Erythroblast (primary cell): ENCODE measurements at places on chromosomes 16 and 17.
A peak's percentile ranks its signal among the peaks of the same experiment; 100 is the strongest.

DNA sequence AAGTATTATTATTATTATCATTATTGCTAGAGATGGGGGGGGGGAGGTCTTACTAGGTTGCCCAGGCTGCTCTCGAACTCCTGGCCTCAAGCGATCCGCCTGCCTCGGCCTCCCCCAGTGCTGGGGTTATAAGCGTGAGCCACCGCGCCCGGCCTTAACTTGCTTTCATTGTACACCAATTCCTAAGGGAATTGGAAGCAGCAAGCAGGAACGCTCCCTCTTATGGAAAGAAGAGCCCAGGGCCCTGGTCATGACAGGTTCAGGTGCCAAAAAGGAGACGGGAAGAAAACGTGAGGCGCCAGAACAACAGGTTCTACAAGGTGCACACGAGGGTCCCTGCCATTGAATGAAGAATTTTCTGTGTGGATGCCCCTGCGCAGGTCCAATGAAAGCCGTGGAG is 540 bp upstream of the RPL38 start:
- no peak for DNase-seq

DNA sequence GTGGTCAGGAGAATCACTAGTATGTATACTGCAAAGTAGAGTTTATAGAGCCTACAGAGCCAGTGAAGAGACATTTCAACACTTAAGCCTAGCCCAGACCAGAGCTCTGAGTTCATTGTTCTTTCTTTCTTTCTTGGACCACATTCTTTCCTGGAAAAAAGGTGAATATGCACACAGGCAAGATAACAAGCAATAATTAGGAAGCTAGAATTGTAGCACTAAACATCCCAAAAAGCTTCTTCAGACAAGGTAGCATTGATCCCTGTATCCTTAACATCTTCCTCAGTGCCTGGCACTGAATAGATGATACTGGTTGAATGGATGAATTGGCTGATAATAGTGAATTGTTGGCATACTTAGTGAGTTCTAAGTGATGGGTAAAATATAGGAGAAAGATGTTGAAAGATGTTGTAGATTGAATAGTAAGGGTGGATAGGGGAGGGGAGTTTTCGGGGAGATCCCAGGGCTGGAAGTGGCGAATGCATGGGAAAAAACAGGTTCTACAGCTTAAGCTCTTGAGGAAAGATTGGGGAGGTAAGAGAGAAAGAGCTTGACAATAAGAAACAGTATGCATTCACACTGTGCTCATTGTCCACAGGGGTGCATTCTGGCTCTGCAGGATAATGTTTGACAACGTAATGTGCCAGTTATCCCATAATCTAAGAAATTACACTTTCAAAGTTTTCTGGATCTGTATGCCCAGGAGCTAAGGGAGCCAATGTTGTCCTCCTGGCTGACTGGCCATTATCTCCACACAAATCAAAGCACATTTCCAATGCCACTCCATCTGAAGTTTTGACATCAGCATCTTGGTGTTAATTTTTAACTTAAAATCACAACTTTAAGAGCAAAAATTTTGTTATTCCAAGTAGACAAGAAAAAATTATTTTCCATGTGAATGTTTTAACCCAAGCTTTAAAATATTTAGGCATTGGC is 35.6 kb downstream of the TUBD1 start:
- no peak for DNase-seq

DNA sequence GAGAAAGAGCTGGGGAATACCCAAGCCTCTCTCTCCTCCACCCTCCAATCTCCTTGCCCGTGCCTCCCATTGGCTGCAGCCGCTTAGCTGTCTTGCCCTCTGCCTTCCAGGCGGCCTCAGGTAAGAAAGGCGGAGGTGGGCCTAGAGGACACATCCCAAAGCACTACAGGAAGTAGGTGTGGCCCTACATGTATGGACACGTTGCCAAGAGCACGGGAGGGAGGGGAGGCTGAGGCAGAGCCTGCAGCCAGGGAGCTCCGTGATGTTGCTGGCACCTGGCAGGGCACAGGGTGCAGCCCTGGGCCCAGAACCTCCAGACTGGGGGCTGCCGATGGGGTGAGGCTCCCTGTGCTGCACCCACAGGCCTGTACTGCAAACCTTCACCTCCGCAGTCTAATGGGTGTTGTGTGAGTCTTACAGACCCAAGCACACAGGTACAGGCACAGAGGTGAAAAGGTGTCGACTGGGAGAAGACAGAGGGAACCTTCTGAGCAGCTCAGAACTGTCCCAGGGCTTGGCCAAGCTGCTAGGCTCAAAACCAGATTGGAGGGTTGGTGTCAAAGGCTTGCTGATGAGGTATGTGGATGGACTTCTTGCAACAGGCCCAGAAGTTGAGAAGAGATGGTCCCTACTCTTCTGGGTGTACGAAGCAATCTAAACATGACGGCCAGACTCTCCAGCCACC is 23.5 kb upstream of the FOXK2 start:
- DNase-seq, result no peak

DNA sequence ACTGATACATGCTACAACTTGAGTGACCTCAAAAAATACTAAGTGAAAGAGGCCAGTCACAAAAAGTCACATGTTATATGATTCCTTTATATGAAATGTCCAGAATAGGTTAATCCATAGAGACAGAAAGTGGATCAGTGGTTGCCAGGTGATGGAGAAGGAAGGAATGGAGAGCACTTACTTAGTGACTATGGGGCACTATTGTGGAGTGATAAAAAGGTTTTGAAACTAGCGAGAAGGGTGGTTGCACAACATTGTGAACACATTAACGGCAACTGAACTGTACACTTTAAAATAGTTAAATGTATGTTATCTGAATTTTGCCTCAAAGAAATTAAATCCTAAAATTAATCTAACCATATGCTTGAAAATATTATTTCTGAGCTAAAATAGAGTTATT is 25.9 kb downstream of the AMFR start:
- DNase-seq, result no peak

DNA sequence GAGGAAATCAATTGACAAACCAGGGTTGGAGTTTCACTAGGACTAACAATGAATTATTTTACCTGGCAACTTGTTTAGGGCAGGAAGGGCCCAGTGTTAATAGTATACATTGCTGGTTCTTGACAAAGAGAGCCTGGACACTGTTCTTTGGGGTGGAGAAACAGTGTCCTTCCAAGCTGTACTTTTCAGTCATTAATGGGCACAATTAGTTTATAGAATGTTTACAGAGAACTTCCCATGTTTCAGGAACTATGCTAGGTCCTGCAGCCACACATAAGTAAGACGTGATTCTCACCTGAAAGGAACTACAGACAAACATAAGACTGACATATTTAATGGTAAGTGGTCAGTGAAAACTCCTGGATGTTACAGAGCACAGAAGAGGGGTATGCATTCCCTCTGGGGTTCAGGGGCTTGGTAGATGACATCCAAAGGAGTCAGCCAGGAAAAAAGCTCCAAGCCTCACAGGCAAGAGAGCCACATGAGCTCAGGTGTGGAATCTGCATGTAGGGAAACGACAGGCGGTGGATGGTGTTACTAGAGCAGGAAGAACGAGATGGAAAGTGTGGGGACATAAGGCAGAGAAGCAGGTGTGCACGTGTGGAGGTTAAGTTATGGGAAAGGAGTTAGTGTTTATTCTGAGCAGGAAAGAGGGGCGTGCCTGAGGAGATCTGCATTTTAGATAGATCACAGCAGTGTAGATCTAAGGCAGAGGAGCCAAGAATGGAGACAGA is 3.8 kb upstream of the DYNLL2 start:
- no peak for DNase-seq

DNA sequence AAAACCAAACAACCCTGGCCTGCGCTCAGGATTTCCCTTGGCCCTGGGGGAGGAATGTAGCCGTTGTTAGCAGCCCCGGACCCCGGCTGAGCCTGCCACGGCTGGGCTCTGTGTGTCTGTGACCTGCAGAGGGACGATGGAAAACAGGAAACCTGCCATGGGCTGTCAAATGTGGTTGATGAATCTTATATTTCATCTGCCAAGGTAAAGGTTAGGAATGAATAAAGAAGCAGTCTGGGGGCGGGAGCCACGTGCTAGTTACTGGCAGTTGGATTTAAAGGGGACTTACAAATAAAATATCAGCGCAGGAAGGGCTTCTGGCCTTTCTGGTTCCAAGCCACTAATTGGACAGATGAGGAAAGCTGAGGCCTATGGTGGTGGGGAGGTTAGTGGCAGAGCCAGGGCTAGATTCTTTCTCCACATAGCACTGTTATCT is at the start of gene KRT23:
Gene KRT23 (minus strand): TSS at position 263 of the 436 bp plus-strand sequence. CDS start 1,043 bp downstream, outside the sequence.
- no peak for DNase-seq

DNA sequence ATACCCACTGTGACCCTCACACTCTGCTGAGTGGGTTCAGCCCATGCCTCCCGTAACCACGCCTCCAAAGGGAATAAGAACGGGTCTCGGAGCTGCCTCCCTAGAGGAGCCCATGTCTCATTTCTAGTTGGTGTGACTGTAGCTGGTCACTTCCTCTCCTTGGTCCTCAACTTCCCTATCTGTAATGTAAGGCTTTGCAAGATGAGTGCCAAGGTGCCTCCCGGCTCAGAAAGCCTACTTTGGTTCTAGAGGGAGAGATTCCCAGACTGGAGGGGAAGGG is 20.8 kb downstream of the C16orf74 start:
- no peak for DNase-seq

DNA sequence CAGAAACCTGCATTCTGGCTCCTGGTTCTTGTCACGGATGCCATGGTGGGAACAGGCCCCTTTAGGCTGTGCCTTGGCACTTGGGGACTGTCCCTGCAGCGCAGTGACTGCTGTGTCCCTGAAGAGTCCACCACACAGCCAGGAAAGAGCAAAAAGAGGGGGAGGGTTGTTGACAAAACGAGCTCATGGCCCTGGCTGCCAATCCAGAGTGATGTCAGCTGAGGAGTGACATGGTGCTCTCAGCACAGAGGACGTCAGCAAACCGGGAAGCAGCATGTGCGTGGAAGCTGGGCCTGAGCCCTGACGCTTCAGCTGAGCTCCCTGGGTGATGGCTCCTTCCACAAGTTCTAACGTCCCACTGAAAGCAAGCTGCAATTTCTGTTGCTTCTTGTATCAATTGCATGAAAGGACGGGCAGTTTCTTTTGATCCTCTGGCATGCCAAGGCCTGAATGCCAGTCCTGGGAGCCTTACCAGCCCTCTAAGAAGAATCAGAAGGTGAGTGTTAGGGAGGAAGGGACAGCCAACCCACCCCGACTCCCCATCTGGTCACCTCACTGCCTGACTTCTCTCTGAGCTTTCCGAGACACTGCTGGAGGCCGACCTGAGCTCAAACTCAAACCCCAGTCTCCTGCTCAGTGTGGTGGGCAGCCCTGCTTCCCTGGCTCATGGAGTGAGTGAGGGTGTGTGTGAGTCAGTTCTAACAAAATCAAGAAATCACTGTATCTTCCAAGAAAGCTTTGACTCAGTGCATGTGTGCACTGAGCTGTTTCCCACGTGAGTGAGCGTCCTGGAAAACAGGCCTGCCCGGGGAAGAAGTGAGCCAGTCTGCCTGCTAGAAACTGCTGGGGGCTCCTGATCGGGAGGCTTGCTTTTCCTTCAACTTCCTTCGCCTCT is 14.7 kb upstream of the WNT3 start:
- DNase-seq, result no peak

DNA sequence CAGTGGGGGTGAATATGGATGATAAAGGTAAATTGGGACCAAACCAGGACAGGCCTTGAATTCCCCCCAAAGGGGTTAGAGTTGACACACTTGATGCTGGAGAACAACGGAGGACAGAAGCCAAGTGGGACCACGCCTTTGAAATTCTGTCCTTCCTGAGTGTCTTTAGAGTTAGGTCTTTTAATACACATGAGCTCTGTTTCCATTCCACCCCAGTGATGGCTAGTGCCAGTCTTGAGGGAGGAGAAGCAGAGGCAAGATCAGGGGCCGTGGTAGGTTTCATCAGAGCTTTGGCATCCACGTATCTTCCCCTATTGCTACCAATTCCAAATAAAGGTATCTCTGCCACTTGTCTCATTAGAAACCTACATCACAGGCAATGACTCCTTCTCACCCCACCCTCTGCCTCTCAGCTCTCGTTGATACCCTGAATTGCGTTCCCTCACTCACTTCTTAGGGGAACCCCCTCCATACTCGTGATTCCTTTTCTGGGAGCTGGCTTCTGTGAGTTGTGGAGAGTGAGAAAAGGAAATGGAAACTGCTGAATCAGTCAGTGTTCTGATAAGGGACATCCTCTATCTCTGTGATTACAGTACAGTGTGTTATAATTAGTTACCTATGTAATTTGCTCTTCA is 2.4 kb upstream of the CCL3L1 start:
- DNase-seq, result no peak

GRCh38 chr17:78107457-78107856 is 21.1 kb downstream of the TMC6 start:
- no peak for DNase-seq

DNA sequence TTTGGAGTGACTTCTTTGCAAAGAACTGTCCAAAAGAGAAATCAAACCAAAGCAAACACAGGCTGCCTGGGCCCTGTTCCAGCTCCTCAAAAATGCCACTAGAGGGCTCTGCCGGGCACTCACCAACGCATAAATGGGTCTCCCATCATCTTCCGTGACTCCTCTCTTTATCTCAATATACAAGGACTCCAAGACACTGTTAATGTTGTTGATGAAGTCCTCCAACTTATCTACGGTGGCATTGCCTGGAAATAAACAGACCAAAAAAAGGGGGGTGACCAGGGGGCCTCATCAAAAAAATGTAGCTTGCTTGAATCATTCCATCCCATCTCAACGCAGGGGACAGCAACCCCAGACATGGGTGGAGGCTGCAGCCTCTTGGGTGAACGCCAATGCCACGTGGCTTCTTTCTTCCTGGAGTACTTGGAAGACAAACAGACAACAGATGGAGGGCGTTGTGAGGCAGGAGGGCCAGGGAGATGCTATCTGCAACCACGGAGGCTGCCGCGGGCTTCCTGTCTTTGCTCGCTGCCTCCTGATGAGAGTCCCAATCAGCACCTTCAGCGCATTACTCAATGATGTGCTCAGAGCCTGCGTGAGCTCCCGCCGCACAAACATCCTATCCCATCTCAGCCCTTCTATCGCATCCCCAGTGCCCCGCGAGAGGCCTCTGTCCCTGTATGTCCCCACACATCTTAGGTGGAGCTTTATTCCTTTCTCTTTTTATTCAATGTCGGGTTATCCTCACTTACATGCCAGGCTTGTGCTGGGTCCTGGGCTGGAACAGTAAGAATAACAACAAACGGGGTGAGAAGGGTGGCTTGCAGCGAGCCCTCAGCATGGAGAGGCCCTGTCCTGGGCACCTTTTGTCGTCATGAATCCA is 32.0 kb downstream of the KDM8 start:
- peak; percentile 93 for DNase-seq

DNA sequence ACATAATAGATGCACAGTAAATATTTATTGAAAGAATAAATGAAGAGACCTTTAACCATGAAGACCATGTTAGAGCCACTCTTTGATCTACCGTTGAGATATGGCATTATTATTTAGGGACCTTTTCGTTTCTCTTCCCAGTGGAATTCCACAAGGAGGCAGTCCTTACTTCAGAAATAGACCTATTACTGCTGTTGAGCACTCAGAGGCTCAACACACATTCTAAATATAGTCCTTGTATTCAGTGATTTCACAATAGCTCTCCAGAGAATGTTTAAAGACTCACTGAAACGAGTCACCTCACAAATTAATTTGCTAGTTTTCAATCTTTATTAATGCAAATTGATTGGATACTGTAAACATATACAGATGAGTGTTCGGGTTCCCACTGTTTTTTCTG is 603.8 kb downstream of the CDH8 start:
- no peak for DNase-seq
